ENCODE measurements at places on chromosomes 16 and 17. TPM values are rescaled to one million over a fixed set of nuclear protein-coding genes. Genes with fewer than 3 reads are reported as not detected.

GRCh38 chr17:5861854-5862253 is 208.3 kb upstream of the WSCD1 start:
- no peak for DNase-seq

The GP2 gene
- total RNA-seq = not detected

- DNase-seq = no peak
Measured at GRCh38 chr16:31200821-31201568, 1.6 kb downstream of the PYCARD start.

The AIPL1 gene
- not detected for total RNA-seq

The MYH8 gene
- not detected for total RNA-seq

The JPH3 gene
- 0.29 TPM for total RNA-seq

Data from upper lobe of right lung (tissue), 1 donor.